ENCODE measurements at places on chromosomes 3 and 15. TPM values are rescaled to one million over a fixed set of nuclear protein-coding genes. Genes with fewer than 3 reads are reported as not detected.

Gene TEX55
- total RNA-seq: not detected

Gene LRTM1
- not detected for total RNA-seq

Gene ITGA11
- 9.2 TPM for total RNA-seq

Gene NR1I2
- total RNA-seq: 0.20 TPM

Gene ELL3
- 11.6 TPM for total RNA-seq

Gene MOBP
- total RNA-seq: not detected

Gene GRK7
- 0.05 TPM for total RNA-seq

Gene TNFSF10
- 398 TPM for total RNA-seq

Gene CCDC51
- total RNA-seq: 24.0 TPM

Gene TLR9
- not detected for total RNA-seq

Gene GOLGA8A
- 25.8 TPM for total RNA-seq

Gene FMN1
- 4.0 TPM for total RNA-seq

Gene GCNT3
- 41.3 TPM for total RNA-seq

Gene LRRC31
- total RNA-seq: 1.2 TPM

Gene PPARG
- total RNA-seq: 11.1 TPM

Gene PLA2G4E
- not detected for total RNA-seq

Gene HESX1
- not detected for total RNA-seq

Gene SCN11A
- total RNA-seq: under 0.01 TPM

Gene FOXL2
- 1.8 TPM for total RNA-seq

Gene BCL2A1
- total RNA-seq: not detected

Gene CHP1
- 130 TPM for total RNA-seq

Gene TPRG1
- total RNA-seq: 0.94 TPM

Gene CPLX3
- not detected for total RNA-seq

Gene RBM15B
- 37.4 TPM for total RNA-seq

Gene DNAH12
- 0.25 TPM for total RNA-seq

Gene NKTR
- total RNA-seq: 68.4 TPM

Gene CCR4
- total RNA-seq: not detected

Gene A4GNT
- not detected for total RNA-seq

Gene RARB
- total RNA-seq: 4.3 TPM

Gene SEMA3G
- 0.05 TPM for total RNA-seq

Gene KNG1
- not detected for total RNA-seq

Gene SLC22A13
- not detected for total RNA-seq

Gene GUCA1C
- total RNA-seq: 3.9 TPM

Gene FGD5
- 0.30 TPM for total RNA-seq

Gene MYRIP
- total RNA-seq: 0.35 TPM

Gene CPEB1
- total RNA-seq: 0.35 TPM

Gene UBL7
- 31.2 TPM for total RNA-seq

Gene GP9
- not detected for total RNA-seq

Gene BNC1
- total RNA-seq: 26.7 TPM

Gene RTP3
- not detected for total RNA-seq

Gene RBP2
- not detected for total RNA-seq

Gene ZMYND10
- 4.7 TPM for total RNA-seq

Gene SEMA6D
- 7.1 TPM for total RNA-seq

Gene GPR27
- total RNA-seq: 4.0 TPM

Gene MAGEL2
- total RNA-seq: not detected

Gene C3orf85
- not detected for total RNA-seq

Gene SLC6A11
- total RNA-seq: not detected

Gene OR4F15
- total RNA-seq: 0.20 TPM

Gene FBXO40
- not detected for total RNA-seq

Gene PRR20G
- total RNA-seq: not detected

Gene ST3GAL6
- 1.4 TPM for total RNA-seq

Gene EHD4
- total RNA-seq: 55.9 TPM

Gene CCDC54
- 0.10 TPM for total RNA-seq

Gene CPN2
- 0.05 TPM for total RNA-seq

Gene GATA2
- 4.3 TPM for total RNA-seq

Gene EIF4E3
- total RNA-seq: 7.5 TPM

Gene KBTBD12
- 1.2 TPM for total RNA-seq

Gene GADL1
- total RNA-seq: not detected
